PC-9 (cell line): ENCODE measurements at places on chromosomes 13 and 19. TPM values are rescaled to one million over a fixed set of nuclear protein-coding genes. Genes with fewer than 3 reads are reported as not detected.

Gene ICAM5
- 19.2 and 24.0 TPM in 2 replicates for total RNA-seq

Gene WASF3
- 0.20 and 0.31 TPM in 2 replicates for total RNA-seq

Gene GPC6
- total RNA-seq: not detected in 2 replicates

Gene CD177
- total RNA-seq: 6.0 and 7.8 TPM in 2 replicates

Gene SLC46A3
- 0.15 and 0.25 TPM in 2 replicates for total RNA-seq

Gene SLC5A5
- 0.18 TPM in 1 of 2 replicates, not detected in the other for total RNA-seq
